ENCODE measurements at places on chromosomes 5 and 9.
A peak's percentile ranks its signal among the peaks of the same experiment; 100 is the strongest.

GRCh38 chr9:106421772-106422171 is 441.2 kb upstream of the ZNF462 start:
- no peak for DNase-seq

- no peak for DNase-seq
Observed at GRCh38 chr9:132806723-132807421, 71.2 kb downstream of the AK8 start.

DNA sequence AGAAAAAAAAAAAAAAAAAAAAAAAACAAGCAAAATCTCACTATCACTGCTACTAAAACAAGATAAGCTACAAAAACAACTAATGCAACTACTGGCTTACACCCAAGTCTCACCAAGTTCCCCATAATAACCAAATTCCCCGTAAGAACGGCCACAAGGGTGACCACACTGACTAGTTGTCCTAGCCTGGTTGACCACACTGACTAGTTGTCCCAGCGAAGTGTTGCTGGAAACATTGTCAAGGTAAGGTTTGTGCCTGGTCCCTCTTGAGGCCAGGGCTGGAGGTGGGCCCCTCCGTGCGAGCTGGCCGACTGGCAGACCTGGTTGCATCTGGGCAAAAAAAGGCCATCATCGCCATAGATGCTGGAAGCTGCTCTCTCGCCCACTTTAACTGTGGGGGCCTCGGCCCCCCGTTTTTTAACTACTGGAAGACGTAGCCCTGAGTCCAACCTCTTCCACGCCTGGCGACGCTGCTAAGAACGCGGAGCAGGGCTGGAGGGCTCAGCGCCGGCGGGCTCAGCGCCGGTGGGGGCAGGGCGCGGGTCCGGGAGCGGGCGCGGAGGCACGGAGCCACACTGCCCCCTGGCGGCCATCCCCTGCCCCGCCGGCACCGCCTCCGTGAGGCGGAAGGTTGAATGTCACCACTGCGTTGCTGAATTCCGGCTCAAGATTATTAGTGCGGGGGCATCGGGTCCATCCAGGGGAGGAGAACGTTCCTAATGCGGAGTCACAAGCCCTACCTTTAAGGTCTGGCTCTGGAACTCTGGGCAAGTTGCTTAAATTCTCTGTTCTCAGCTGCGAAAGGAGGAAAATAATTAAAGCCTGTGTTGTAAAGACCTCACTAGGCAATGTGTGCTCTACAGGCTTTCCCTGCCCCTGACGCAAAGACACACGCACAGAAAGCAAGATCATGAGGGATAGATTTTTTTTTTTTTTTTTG is 84.0 kb downstream of the HSD17B3 start:
- DNase-seq, result peak; percentile 62

DNA sequence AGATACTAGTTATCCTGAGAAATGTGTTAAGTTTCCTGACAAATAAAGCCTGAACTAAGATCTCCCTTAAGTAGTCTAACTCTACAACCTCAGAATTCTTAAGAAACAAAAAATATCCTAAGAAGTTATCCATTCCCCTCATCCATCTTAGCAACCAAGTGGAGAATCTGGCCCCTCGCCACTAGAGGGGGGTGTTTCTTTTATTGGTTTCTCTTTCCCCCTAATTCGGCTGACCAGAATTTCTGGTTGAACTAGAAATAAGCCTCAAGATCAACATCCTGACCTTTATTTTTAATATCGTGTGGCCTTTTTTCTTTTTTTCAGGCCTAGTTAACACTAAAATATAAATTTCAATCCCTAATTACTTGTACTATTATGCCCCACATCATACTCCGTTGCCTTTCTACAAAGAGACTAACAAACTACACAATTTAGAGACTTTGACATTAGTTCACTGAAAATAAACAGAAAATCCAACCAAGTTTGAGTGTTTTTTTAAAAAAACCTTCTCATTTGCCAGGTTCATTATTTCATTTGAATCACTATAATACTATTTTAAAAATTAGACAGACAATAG is 14.3 kb upstream of the NR4A3 start:
- DNase-seq, result peak; percentile 77

GRCh38 chr5:150671509-150672236 is 10.6 kb downstream of the MYOZ3 start:
- no peak for DNase-seq
